Kidney glomerular epithelial cell (primary cell): ENCODE measurements at places on chromosomes 1 and 21.

DNA sequence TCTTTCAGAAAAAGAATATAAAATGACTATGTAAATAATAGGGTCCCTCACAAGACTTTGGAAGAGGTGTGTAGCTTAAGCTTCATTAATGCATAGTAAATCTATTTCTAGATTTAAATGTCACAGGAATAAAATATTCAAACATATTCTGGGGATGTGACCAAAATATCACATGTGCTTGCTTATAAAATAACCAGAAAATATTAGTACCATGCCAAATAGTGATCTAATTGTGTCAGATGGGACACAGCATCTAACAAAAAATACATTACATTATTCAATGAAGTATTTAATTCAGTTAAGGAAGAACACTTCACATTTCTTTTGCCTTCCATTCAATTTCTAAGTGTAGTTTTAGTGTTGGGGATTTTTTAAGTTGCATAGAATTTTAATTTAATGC is 179.5 kb downstream of the LRRC40 start:
- DNase-seq = no peak

GRCh38 chr1:66460776-66461175 is 73.2 kb upstream of the SGIP1 start:
- no peak for DNase-seq

DNA sequence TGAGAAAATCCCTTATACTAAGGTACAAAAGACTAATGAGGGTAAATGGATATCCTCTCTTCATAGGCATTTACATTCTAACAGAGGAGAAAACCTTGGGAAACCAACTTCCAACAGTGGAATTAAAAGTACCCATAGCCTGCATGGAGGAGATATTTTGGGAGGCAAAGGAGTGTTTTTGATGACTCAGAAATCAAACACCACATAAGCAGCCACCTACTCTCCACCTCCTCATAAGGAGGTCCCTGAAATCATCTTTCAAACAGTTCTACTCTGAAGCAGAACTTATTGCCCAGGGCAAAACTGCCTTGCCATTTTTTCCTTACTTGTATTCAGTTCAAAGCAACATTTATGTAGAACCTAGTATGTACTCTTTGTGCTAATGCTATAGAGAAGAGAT is 211.3 kb downstream of the KCNH1 start:
- DNase-seq = no peak

DNA sequence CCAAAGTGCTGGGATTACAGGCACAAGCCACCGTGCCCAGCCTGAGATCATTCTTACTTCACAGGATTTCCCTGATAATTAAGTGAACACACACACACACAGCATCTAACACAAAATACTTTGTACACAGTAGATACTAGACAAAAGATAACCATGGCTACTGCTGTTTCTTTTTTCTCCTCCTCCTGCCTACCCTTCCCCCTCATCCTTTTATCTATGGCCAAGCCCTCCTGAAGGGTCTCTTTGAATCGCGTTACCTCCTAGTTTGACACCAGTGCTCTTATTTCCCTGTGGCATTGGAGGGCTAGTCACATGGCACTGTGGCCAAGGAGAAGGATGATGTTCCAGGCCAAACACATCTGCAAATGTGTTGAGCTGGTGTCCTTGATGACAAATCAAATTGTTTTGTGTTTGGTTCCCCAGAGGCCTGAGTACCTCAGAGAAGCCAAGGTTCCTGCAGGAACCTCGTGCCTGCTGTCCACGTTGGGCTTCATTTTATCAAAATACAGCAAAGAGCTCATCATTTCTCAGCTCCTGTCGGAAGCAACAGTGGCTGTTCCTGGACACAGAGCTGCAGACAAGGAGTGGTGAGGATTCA is 20.6 kb downstream of the NDUFS5 start:
- DNase-seq = no peak

GRCh38 chr1:217871955-217872354 is 240.8 kb downstream of the SPATA17 start:
- no peak for DNase-seq

- DNase-seq = no peak
Observed at GRCh38 chr1:117398957-117399356, 31.7 kb downstream of the MAN1A2 start.

DNA sequence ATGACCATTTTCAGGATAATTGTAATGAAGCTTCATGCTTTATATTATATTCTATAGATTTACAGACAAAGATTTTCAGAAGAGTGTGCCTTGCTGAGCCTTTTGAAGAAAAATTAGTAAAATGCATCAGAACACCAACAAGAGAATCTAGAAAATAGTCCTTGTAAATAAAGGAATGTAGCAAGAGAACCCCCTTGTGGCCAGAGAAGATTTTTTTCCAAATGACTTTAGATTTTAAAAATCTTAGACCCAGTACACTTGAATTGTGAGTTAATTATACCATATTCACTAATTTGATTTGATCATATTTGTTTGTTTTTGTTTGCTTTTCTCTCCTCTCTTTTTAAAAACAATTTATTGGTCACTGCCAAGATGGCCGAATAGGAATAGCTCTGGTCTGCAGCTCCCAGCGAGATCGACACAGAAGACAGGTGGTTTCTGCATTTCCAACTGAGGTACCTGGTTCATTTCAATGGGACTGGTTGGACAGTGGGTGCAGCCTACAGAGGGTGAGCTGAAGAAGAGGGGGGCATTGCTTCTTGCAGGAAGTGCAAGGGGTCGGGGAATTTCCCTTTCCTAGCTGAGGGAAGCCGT is 12.8 kb upstream of the IFI44L start:
- peak; percentile 34 for DNase-seq

GRCh38 chr1:59917026-59917784 is 9.4 kb downstream of the CYP2J2 start:
- DNase-seq = no peak

- DNase-seq = no peak
Observed at GRCh38 chr1:233459470-233459945, 132.0 kb downstream of the MAP3K21 start.

GRCh38 chr1:92485381-92486250 is 1.1 kb downstream of the GFI1 start:
- DNase-seq = no peak

DNA sequence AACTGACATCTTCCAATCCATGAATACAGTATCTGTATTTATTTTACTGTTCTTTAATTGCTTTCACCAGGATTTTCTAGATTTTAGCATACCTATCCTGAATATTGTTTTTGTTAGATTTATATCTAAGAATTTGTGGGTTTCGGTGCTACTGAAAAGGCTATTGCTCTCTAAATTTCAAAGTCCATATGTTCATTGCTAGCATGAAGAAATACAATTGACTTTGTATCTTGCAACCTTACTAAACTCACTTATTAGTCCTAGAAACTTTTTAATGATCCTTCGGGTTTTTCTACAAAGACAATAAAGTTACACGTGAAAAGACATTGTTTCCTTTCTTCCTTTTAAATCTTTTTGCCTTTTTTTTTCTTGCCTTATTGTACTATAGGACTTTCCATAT is 12.9 kb upstream of the HIVEP3 start:
- no peak for DNase-seq

DNA sequence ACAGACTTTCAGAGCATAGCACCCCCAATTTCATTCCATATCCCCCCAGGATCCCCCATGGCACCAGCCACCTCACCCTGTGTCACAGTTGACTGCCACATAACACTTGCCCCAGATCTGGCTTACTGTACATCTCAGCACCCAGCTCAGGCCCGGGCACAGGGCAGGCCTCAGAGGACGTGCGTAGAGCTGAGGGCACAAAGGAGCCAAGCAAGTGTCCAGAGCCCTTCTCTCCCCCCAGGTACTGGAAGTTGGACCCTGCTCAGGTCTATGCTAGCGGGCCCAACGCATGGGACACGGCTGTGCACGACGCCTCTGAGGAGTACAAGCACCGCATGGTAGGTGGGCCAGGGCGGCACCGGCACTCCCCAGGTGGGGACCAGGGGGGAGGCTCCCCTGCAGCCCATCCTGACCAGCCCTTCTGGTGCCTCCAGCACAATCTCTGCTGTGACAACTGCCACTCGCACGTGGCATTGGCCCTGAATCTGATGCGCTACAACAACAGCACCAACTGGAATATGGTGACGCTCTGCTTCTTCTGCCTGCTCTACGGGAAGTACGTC is 8.0 kb upstream of the SYTL1 start:
- DNase-seq = no peak

- no peak for DNase-seq
Observed at GRCh38 chr1:61271412-61271789, 189.0 kb downstream of the NFIA start.

GRCh38 chr1:230834292-230834691 is 34.0 kb downstream of the C1orf198 start:
- DNase-seq = no peak

GRCh38 chr1:113147826-113148225 is 74.8 kb downstream of the LRIG2 start:
- no peak for DNase-seq

DNA sequence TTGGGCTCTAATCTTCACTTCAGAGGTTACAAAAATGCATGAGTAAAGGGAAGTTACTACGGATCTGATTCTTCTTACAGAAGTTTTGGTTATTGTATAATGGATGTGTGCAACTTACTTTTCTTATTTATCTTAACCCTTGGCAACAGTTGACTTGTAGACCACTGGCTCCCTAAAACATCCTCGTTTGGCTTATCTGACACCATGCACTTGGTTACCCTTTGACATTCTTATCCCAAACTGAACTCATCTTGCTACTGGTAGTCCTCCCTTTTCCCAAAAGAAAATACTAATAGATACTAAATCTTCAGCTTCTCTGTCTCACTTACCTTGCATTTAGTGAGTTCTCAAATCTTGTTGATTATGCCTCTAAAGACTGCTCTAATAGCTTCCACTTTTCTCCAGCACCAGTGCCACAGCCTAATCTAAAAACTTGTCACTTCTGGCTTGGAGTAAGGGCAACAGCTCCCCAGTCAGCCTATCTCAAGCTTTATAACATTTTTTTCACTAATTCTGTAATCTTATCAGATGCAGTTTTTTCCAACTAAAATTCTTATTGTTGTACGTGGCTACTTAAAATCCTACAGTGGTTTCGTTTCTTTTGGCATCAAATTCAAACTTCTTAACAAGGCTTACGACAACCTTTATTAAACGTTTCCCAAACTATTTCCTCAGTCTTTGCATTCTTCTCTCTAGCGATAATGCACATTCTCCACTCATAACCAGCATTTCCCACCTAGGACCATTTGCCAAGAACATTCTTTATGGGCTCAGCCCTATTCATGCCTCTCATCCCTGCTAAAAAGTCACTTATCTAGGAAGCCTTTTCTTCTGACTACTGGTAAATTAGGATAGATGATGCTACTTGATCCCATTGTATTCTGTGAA is 204.2 kb downstream of the KCNT2 start:
- no peak for DNase-seq

GRCh38 chr1:230705289-230706019 is 8.5 kb downstream of the AGT start:
- DNase-seq = no peak

GRCh38 chr1:11478571-11479374 is at the start of gene DISP3:
TSS of gene DISP3 (plus strand) at chr1:11479155. CDS start at chr1:11500993, 21,838 bp downstream.
- DNase-seq = peak; percentile 40

DNA sequence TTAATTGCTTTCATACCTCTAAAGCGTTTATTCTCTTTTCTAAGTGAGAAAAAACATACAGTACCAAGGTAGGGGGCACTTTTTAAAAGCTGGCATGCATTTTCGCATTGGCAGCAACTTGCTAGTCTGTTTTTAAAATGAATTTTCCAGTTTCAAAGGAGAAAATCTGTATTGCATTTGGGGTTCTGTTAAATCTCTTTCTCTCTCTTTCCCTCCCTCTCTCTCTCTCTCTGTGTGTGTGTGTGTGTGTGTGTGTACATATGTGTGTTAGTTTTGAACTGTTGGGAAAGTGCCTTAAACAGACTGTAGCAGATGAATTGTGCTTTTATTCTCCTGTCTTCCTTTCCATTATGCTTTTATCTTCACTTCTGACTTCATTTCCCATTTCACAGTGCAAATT is 7.3 kb downstream of the NIBAN1 start:
- DNase-seq = no peak

DNA sequence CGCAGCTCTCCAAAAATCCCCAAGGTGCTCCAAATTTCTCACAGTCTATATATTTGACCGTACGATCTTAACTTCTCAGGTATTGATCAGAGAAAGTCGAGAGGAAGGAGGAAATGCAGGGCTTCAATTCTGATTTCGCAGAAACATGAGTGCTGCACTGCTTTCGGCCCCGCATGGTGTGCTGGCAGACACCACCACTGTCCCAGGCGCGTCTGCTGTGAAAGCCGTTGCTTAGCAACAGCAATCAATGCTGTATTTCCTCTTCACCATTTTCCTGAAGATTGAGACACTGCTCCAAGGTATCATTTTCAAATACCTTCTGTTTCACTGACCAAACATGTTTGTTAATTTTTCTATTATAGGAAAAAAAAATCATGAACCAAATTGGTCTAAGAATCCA is 296.3 kb downstream of the SMYD3 start:
- no peak for DNase-seq

GRCh38 chr1:187417520-187417919 is 588.8 kb downstream of the PLA2G4A start:
- no peak for DNase-seq

DNA sequence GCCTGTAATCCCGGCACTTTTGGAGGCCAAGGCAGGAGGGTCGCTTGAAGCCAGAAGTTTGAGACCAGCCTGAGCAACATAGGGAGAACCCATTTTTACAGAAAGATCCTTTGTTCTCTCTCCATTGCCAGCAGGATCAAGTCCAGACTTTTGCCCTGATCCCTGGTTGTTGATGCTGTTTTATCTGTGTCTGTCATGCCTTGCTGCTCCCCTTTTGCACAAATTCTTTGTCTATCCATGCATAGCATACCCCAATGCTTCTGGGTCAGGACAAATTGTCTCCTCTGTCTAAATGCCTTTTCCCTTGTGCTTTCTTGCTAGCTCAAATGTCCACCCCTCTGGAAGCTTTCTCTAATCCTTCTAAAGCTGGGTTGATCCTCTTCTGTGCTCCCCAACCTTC is 25.3 kb upstream of the FAAH start:
- peak; percentile 38 for DNase-seq

DNA sequence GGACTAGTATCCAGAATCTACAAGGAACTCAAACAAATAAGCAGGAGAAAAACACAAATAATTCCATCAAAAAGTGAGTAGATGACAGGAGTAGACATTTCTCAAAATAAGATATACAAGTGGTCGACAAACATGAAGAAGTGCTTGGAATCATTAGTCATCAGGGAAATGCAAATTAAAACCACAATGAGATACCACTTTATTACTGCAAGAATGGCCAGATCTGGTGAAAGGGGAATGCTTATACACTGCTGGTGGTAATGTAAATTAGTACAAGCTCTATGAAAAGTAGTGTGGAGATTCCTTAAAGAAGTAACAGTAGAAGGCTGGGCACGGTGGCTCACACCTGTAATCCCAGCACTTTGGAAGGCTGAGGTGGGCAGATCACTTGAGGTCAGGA is 73.8 kb downstream of the POU2F1 start:
- DNase-seq = no peak

- DNase-seq = no peak
Observed at GRCh38 chr1:87766737-87767136, 438.1 kb downstream of the LMO4 start.

GRCh38 chr1:229726061-229726460 is 100.0 kb downstream of the URB2 start:
- DNase-seq = no peak
